Bronchial epithelial cell (primary cell): ENCODE measurements at places on chromosomes 1 and 21. TPM values are rescaled to one million over a fixed set of nuclear protein-coding genes. Genes with fewer than 3 reads are reported as not detected.

Gene CORT
- 0.26 TPM in 2 replicates for total RNA-seq

Gene MYOG
- not detected in 2 replicates for total RNA-seq

Gene AMY1C
- total RNA-seq, result 0.26 TPM in 2 replicates

Gene SYT14
- total RNA-seq, result not detected in 2 replicates

Gene TIPRL
- total RNA-seq, result 25.3 and 38.5 TPM in 2 replicates

Gene IL12RB2
- total RNA-seq, result 0.51 and 0.53 TPM in 2 replicates

Gene GJA4
- total RNA-seq, result not detected in 2 replicates

Gene CD164L2
- 1.1 and 2.9 TPM in 2 replicates for total RNA-seq

Gene LAMC2
- 1,014 and 1,840 TPM in 2 replicates for total RNA-seq

Gene RSPH1
- total RNA-seq, result under 0.01 and 0.38 TPM in 2 replicates

Gene LRRC71
- not detected in 2 replicates for total RNA-seq

Gene DLGAP3
- not detected in 2 replicates for total RNA-seq

Gene VHLL
- 0.26 and 0.77 TPM in 2 replicates for total RNA-seq

Gene OR2G6
- total RNA-seq, result not detected in 2 replicates

Gene NFASC
- total RNA-seq, result 0.53 and 1.0 TPM in 2 replicates
